ENCODE measurements at places on chromosomes 11 and 22.

DNA sequence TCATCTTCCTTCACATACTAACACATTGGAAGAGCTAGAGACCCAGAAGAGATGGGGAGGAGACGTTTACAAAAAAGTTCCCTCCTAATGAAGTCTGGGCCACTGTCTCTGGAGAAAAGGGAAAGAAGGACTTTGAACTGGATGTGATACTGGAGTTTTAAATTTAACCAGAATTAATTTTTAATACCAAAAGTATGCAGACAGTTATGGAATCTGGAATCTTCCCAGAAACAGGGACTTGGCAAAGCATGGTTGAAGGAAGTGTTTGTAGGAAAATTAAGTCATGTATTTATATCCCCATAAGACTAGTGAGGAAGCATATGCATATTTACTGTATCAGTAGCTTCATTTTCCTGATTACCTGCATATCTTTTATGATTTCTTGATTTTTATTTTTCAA is 215.5 kb downstream of the TTC28 start:
- DNase-seq = no peak

- no peak for DNase-seq
These were observed 52.5 kb upstream of the CLDN5 start for GRCh38 chr22:19576460-19577421.

DNA sequence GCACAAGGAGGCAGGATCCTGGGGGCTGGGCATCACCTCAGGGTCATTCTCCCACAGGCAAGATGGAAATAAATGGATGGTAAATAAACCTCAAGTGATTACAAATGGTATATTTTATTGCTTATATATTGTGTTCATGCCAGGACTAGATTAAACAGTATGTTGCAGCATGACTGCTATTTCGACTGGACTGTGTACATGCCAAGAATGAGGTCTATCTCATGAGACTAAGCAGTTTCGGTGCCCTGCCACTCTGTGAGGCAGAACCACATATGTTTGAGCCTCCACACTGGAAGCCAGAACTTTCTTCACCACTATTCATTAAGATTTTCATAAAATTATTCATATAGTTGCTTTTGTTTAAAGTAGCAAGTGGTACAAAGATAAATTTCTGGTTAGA is 140.2 kb downstream of the DDX10 start:
- DNase-seq = no peak

GRCh38 chr11:121455115-121455514 is 2.3 kb upstream of the SORL1-AS1 start:
- no peak for DNase-seq

GRCh38 chr22:23693979-23694680 is 3.3 kb downstream of the RGL4 start:
- DNase-seq = no peak

- DNase-seq = no peak
These were observed 48.0 kb downstream of the FAT3 start for GRCh38 chr11:92272651-92273050.

Measured in activated CD8-positive, alpha-beta memory T cell treated with anti-CD3 and anti-CD28 coated beads for 1 hour (primary cell).